ENCODE measurements at places on chromosomes 1 and 21.

GRCh38 chr1:145778146-145778540 is 45.8 kb downstream of the RNF115 start:
- DNase-seq: no peak

GRCh38 chr1:159554261-159554660 is 18.5 kb upstream of the OR10J5 start:
- no peak for DNase-seq

DNA sequence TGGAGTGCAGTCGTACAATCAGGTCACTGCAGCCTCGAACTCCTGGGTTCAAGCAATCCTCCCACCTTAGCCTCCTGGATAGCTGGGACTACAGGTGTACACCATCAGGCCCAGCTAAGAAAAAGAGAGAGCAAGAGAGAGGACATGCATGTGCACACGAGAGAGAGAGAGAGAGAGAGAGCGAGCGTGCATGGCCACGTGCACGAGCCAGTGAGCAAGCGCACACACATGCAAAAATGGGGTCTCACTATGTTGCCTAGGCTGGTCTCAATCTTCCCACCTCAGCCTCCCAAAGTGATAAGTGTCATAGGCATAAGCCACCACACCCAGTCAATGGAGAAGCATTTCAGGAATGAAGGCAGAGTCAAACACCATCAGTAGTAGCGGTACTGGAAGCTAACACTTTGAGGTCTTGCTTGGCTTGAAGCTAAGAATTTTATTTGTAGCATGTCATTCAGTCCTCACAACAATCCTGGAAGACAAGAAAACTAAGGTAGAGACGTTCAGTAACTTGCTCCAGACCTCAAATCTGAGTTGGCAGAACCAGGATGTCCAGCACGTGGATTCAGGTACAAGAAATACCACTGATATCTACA is 14.5 kb downstream of the GNB1 start:
- DNase-seq: no peak

DNA sequence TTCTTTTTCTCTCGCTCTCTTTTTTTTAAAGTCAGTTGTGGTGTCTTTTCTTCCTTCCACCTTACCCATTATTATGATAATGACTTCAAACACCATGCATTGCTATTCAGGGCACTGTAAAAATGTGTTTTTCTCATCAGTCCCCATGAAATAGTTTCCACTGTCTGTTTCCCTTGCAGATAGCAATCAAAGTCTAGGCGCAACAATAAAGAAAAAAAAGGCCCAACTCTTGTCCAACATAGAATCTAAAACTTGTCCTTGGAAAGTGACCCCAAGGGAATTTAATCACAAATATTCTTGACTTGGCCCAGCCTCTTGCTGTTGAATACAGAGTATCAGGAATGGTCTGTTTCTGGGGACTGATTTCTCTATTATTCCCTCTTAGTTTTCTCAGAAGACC is 382.5 kb downstream of the PLPP3 start:
- DNase-seq: no peak

DNA sequence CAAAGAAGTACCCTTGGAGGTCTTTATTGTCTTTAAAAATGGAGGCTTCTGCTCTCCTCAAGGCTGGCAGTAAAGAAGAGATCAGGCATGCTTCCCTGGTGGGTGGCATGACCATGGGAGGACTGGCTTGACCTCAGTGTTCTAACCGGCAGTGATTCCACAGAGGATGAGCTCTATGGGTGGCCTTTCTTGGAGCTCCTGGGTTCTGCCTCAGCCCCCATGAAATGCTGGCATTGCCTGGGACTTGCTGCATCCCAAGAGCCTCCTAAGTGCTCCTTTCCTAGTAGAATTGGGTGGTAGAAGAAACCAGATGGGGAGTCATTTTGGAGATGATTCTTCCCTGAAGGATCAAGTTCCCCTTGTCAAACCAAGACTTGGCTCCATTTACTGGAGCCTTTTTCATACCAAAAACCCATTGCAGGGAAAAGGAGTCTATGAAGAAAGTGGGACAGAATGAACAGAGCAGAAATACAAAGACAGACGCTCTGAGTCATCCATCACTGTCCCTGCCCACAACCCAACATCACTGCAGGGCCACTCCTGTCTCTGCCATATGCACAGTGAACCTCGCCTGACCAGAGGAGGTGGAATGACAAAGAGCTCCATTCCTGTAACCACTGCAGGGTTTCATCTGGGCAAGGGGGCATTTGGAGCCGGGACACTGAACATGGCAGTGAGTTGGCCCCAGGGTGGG is 42.4 kb downstream of the RIMS3 start:
- no peak for DNase-seq

DNA sequence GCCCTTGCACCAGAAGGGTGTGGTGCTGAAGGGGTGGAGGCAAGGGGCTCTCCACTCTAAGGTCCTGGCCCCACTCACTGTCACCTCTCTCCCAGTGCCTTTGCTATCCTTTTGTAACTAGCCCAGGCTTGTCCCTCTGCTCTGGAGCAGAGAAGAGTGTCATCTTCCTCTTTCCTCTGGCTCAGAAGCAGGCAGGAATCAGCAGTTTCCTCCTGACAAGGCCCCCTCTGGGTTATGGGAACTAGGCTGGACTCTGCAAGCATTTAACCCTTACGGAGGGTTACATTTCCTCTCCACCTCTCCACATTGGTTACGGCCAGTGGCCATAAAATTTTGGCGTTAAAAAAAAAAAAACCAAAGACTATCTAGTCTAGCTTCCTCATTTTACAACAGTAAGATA is 30.4 kb downstream of the PLXNA2 start:
- no peak for DNase-seq
